ENCODE measurements at places on chromosomes 1 and 21. TPM values are rescaled to one million over a fixed set of nuclear protein-coding genes. Genes with fewer than 3 reads are reported as not detected.

- H3K27me3 ChIP-seq: no peaks in the 10 kb centered on the region
- no peaks in the 10 kb centered on the region for H3K4me1 ChIP-seq
- no peak overlapping the region for H3K4me3 ChIP-seq
- DNase-seq: no peak
These were observed 46.3 kb downstream of the TESK2 start for GRCh38 chr1:45444609-45445131.

- H3K4me1 ChIP-seq: peaks cover 19% of the 10 kb centered on the region
- DNase-seq: no peak
- H3K27me3 ChIP-seq: no peaks in the 10 kb centered on the region
- H3K4me3 ChIP-seq: no peak overlapping the region
- H3K27ac ChIP-seq: no peak overlapping the region
- no peaks in the 10 kb centered on the region for H3K36me3 ChIP-seq
These were observed 16.5 kb upstream of the ASAP3 start for GRCh38 chr1:23500466-23500865.

- H3K27me3 ChIP-seq: no peaks in the 10 kb centered on the region
- peak; percentile 5 for DNase-seq
- no peaks in the 10 kb centered on the region for H3K36me3 ChIP-seq
- no peak overlapping the region for H3K27ac ChIP-seq
These were observed 51.5 kb downstream of the SYT14 start for GRCh38 chr1:209989525-209989924.

DNA sequence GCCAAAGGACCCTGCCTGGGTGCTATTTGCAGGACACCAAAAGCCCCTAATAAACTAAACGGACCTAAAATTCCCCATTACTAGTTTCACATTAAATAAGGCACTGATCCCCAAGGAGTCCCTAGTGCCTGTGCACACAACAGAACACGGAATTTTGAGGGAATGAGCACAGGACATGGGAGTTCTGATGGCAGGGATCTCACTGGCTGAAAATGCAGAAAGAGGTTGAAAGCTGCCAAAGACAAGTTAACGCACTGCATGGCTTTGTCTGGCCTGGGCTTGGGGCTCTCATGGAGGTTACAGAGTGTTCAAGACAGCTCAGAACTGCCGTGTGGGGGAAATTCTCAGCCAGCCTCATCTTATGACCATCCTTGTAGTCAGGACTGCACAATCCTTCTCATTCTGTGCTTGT is 15.6 kb upstream of the ATP1B1 start:
- H3K4me1 ChIP-seq: no peaks in the 10 kb centered on the region
- DNase-seq: no peak
- no peaks in the 10 kb centered on the region for H3K27me3 ChIP-seq
- no peaks in the 10 kb centered on the region for H3K36me3 ChIP-seq
- no peak overlapping the region for H3K27ac ChIP-seq

- no peaks in the 10 kb centered on the region for H3K36me3 ChIP-seq
- DNase-seq: no peak
- no peak overlapping the region for H3K27ac ChIP-seq
- no peaks in the 10 kb centered on the region for H3K27me3 ChIP-seq
- H3K4me1 ChIP-seq: no peaks in the 10 kb centered on the region
- no peak overlapping the region for H3K4me3 ChIP-seq
These were observed 1015.4 kb downstream of the AMY1C start for GRCh38 chr1:104765085-104765484.

GRCh38 chr1:207069858-207070506 is 16.9 kb downstream of the PFKFB2 start:
- peaks cover 33% of the 10 kb centered on the region for H3K4me1 ChIP-seq
- H3K27me3 ChIP-seq: no peaks in the 10 kb centered on the region
- H3K36me3 ChIP-seq: peaks cover 77% of the 10 kb centered on the region
- no peak for DNase-seq

NTNG1 gene
- total RNA-seq: 12.7 TPM

RGS4 gene
- total RNA-seq: 11.8 TPM
